ENCODE measurements at places on chromosomes 3 and 15. TPM values are rescaled to one million over a fixed set of nuclear protein-coding genes. Genes with fewer than 3 reads are reported as not detected.
A peak's percentile ranks its signal among the peaks of the same experiment; 100 is the strongest.

DNA sequence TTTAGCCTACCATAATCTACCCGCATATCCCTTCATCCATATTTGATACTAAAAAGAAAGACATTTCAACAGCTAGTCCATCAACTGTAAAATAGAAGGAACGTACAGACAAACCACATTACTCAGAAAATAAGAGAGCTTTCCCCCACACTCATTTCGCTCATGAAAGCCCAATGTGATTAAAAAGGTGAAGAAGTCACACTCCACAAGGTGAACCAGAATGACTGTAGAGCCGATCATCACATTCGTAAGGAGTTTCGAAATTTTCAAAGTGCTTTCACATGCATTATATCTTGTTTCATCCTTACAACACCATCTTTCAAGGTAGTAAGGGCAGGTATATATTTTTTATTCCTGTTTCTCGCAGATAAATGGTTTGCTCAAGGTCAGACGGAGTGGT lies 225.3 kb downstream of the FOXP1 start:
- no peak overlapping the region for H3K4me3 ChIP-seq
- no peak for DNase-seq

LRRC31 gene
- 0.76 TPM for total RNA-seq

DNA sequence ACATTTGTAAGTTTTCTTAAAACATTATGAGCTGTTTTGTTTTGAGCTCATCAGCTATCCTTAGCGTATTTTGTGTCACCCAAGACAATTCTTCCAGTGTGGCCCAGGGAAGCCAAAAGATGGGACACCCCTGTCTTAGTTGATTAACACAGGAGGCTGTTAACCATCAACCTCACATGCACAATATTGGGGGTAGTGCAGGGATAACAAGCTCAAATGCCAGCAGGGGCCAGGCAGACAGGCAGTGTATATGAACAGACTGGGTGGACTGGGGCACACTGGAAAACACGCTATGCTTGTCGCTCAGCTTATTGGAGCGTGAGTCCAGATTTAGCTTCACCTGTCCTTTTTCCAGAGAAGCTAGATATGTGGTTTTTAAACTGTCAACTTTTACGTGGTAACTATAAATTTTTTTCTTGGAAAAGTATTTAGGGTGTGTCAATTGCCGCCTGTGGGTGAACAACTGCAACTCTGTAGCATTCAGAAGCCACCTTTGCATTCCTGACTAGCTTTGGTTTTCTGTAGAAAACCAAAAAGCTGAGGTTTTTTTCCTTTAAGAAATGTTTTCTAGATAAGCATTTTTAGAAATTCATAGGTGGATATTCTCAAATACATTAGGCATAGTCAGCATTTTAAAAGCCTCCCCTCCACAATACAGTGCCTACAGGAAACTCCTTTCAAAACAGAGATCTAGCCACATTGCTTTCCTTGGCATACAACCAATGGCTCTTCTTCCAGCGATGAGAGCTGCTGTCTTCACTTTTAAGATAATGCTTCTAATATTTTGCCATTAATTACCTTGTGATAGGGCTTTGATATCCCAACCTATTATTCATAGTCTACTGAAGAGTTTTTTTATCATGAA lies 14.6 kb downstream of the PSMD6 start:
- no peak for DNase-seq
- peaks cover 22% of the 10 kb centered on the region for H3K36me3 ChIP-seq
- no peak overlapping the region for H3K4me3 ChIP-seq
- peaks cover 12% of the 10 kb centered on the region for H3K4me1 ChIP-seq
- no peaks in the 10 kb centered on the region for H3K27me3 ChIP-seq
- H3K27ac ChIP-seq = no peak overlapping the region

DNA sequence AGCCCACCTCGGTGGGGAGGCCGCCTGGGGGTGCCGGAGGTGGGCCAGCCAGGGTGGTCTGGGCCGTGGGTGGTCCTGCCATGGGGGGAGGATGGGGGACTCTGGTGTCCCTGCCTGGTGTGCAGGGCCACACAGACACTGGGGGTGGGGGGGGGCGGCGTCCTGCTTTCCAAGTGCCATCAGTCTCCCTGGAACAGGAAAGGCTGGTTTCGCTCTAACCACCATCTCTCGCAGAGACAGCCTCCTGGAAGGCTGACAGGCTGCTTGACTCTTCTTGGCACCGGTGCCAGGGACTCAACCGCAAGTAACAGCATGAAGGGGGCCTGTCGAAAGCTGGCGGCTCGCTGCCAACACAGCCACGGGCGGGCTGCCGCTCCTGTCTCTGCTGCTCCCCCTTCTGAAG lies 40.3 kb downstream of the RGMA start:
- no peaks in the 10 kb centered on the region for H3K27me3 ChIP-seq
- H3K36me3 ChIP-seq = peaks cover 3% of the 10 kb centered on the region
- H3K27ac ChIP-seq = no peak overlapping the region
- no peaks in the 10 kb centered on the region for H3K4me1 ChIP-seq

- H3K4me3 ChIP-seq = no peak overlapping the region
- DNase-seq = no peak
- no peaks in the 10 kb centered on the region for H3K36me3 ChIP-seq
- no peaks in the 10 kb centered on the region for H3K27me3 ChIP-seq
These were observed 176.3 kb upstream of the ROPN1 start for GRCh38 chr3:124168271-124168670.

IGSF10 gene
- 0.63 TPM for total RNA-seq

DNA sequence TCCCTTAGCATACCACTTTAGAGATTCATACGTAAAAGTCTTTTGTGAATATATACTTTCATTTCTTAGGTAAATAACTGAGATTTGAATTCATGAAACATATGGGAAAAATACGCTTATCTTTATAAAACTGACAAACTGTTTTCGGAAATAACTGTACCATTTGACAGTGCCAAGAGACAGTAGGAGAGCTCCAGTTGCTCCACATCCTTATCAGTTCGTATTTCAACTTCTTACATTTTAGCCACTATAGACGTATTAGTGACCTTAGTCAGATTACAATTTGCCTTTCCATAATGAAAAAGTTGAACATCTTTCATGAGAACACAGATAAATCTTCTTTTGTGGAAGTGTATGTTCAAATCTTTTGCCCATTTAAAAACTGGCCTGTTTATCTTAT lies 133.5 kb downstream of the NR2E3 start:
- no peaks in the 10 kb centered on the region for H3K4me1 ChIP-seq
- DNase-seq = no peak
- H3K27me3 ChIP-seq = no peaks in the 10 kb centered on the region
- no peaks in the 10 kb centered on the region for H3K36me3 ChIP-seq
- no peak overlapping the region for H3K4me3 ChIP-seq

- no peaks in the 10 kb centered on the region for H3K36me3 ChIP-seq
- DNase-seq = no peak
- no peaks in the 10 kb centered on the region for H3K27me3 ChIP-seq
- H3K27ac ChIP-seq = no peak overlapping the region
These were observed 65.0 kb downstream of the CEMIP start for GRCh38 chr15:80844011-80844732.

GRCh38 chr3:139534992-139535879 lies 4.3 kb downstream of the RBP1 start:
- H3K36me3 ChIP-seq = no peaks in the 10 kb centered on the region
- H3K27ac ChIP-seq = no peak overlapping the region
- H3K27me3 ChIP-seq = no peaks in the 10 kb centered on the region
- DNase-seq = peak; percentile 70

GRCh38 chr15:66409565-66410108 lies 22.9 kb downstream of the MAP2K1 start:
- H3K27me3 ChIP-seq = no peaks in the 10 kb centered on the region
- H3K27ac ChIP-seq = no peak overlapping the region
- H3K4me1 ChIP-seq = peaks cover 6% of the 10 kb centered on the region
- no peaks in the 10 kb centered on the region for H3K36me3 ChIP-seq

DNA sequence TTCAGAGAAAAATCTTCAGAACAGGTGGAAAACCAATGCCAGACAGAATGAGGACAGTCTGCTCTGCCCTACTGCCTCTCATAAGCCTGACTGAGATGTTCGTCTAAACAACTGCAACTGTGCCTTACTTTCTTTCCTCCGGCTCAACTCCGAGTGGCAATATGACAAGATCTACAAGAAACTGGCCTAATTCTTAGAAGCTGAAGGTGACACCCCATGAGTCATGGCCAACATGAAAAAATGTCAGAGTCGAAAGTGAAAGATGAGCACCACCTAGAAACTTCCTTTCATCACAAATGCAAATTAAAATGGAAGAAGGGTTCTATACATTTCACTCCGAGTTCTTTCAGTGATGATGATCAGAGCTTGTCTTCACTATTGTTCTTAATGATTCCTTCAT lies 12.9 kb downstream of the PCYT1A start:
- no peak for DNase-seq
- H3K27ac ChIP-seq = no peak overlapping the region
- H3K27me3 ChIP-seq = no peaks in the 10 kb centered on the region
- H3K36me3 ChIP-seq = no peaks in the 10 kb centered on the region
- no peak overlapping the region for H3K4me3 ChIP-seq

DNA sequence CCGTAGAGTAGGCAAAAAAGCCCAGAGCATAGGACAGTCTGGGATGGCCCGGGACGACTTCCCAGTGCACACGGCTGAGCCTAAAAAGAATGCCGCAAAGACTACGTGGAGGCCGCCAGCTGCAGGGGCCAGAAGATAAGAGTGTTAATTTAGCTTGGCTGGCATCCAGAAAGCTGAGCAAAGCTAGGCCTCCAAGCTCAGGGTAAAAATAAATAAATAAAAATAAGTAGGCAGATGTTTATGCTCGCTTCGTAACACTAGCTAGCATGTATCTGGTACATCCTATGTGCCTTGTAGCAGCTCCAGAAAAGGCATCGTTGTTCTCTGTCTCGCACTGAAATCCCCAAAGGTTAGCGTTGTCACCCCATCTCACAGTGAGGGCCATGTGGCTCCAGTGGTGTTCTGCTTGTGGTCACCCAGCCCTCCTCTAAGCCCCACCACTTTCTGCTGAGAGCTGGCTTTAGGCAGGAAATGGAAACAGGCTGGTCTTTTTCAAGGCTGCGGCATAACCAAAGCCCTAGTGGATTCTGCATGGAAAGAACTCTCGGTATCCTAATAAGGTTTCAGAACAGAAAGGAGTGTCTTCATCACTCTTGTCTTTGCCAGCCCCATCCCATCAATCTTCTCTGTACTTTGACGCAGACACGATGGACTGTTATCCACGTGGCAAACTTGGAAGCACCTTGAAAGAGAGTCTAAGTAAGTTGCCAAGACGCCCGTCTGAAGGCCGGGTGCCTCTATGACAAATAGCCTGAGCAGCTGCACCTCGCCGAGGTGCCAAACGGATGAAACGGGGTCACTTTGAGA lies 58.1 kb upstream of the MEF2A start:
- H3K4me1 ChIP-seq = no peaks in the 10 kb centered on the region
- H3K4me3 ChIP-seq = no peak overlapping the region
- DNase-seq = peak; percentile 36
- H3K27ac ChIP-seq = no peak overlapping the region

- no peak overlapping the region for H3K4me3 ChIP-seq
- no peak overlapping the region for H3K27ac ChIP-seq
- no peaks in the 10 kb centered on the region for H3K36me3 ChIP-seq
- DNase-seq = no peak
These were observed 12.1 kb upstream of the PAK6 start for GRCh38 chr15:40226736-40227135.

GRCh38 chr15:62392376-62392775 lies 227.3 kb upstream of the C2CD4B start:
- peaks cover 10% of the 10 kb centered on the region for H3K4me1 ChIP-seq
- no peak overlapping the region for H3K27ac ChIP-seq
- peak overlapping the region; percentile 94 for H3K4me3 ChIP-seq

CPNE9 gene
- 0.16 TPM for total RNA-seq

- no peak overlapping the region for H3K27ac ChIP-seq
- no peaks in the 10 kb centered on the region for H3K36me3 ChIP-seq
- peak; percentile 44 for DNase-seq
These were observed 24.8 kb downstream of the TMOD2 start for GRCh38 chr15:51775967-51776816.

CASR gene
- 72.8 TPM for total RNA-seq
